Lung (tissue), 17 donors: ENCODE measurements at places on chromosomes 5 and 9.

DNA sequence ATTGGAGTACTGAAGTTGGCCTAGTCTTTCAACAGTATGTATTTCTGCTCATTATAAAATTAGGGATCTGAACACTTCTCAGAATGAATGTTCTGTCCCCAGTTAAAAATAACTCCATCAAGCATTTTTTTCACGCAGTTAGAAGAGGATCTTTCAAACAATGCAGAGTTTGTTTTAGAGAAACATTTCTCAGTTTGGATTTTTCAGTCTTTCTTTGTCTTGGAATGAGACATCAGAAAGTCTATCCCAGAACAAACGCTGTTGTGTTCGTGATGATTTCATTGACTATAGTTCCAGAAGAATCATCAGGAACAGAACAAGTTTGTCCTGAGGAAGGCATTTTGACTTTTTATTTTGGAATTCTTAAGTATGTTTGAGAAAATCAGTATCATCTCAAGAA, 218.7 kb downstream of the ARRDC3 start:
- DNase-seq = no peak

DNA sequence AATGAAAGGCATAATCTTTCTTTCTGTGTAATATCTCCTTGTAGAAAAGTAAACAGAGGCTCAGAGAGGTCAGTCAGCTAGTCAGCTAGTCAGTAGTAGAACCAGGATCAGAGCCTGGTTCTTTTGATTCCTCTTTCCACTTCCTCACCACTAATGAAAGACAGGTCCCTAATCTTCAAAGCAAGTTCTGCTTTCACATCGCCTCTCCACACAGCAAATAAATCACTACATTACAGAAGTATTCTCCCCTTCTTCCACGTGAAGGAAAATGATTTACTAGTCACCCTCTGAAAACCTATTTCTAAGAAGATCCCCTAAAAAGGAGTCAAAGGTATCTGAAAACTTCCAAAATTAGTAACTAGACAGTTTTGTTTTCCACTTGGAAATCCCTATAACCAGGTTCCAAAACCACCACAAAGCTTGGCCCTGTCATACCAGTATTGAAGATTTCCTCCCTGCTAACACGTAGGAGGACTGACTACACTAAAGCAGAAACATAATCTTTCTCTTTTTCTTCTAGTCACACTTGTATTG, 140.5 kb upstream of the TARS1 start:
- DNase-seq = no peak

DNA sequence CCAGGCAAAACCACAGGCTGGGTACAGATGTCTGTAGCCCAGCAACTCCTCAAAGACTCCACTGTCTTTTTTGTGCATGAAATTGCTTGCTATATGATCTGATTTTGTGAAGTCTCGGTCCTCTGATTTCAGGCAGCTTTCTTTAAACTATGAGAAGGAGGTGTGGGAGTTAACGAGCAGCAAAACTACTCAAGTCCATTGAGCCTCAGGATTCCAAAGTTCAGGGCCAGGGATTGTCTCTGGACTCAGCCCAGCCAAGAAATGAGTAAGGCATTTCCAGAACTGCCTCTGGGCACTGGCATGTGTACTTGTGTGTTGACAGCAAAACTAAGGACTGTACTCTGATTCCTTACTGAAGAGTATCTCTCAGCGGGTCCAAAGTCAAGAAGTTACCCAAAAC, 53.4 kb upstream of the GLIS3 start:
- DNase-seq = no peak

GRCh38 chr5:158513490-158514318, 586.0 kb downstream of the EBF1 start:
- DNase-seq = no peak

DNA sequence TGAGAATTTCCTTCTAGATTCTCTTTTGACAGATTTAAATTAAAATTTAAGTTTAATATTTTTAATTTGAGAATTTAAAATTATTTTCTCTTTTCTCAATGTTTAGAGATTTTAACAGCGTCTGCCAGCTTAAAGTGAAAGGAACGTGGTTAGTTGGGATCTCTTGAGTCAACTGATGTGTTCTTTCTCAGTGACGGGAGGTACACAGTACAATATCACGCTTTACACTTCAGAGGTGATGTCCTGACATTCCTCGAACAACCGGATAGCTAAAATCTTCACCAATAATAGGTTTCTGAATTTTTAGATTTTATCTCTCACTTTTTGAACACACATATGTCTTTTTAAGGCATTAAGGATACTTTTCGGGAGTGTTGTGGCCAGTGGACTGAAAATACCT, 81.1 kb downstream of the FAM174A start:
- DNase-seq = no peak

GRCh38 chr5:172274951-172275753, 8.4 kb downstream of the UBTD2 start:
- no peak for DNase-seq

- DNase-seq = no peak
Observed at GRCh38 chr9:89666950-89667349, 62.1 kb downstream of the GADD45G start.

DNA sequence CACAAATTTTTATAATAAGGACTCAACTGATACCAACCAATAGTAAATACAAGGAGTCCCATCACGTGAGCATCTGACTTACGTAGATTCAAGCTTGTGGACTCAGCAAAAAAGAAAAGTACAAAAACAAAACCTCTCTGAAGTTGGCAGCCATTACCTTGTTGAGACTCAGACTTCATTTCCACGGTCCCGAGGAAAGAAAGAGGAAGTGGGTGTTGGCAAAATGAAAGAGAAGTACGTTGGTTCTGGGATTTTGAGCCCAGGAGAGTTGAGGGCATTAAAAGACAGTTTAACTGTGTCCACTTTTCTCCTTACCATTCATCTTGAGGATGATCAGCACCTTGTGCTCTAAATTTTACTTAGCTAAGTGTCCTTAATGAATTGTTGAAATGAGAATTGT, 26.7 kb downstream of the NCBP1 start:
- no peak for DNase-seq

DNA sequence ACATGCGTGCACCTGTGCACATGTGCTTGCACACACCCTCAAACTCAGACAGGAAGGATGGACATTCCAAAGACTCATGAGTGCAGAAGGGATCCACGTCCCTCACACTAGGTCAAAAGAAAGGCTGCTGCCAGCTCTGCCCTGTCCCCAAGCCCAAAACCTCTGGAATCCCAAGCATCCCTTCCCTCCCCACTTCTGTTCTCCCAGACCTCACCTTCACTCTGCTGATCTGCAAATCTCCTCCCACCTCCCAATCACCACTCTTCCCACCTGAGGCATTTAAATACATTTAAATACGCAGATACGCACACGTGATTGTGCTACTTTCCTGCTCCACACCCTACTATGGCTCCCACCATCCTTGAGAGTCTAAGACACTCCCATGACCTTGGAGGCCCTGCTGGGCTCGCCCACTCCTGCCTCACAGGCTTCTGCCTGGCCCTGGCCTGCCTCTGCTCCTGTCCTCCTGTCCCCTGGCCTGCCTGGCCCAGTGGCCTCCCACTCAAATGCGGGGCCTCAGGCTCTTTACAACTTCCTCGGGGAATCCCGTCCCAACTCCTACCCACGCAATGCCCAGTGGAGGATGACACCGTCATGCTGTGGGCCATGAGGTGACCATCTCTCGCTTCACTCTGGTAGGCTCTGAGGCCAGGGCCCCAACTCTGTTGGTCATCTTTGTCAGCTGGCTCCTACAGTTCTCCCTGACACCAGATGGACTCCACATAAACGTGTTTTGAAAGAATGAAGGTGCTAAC, 478.4 kb upstream of the DAP start:
- no peak for DNase-seq

DNA sequence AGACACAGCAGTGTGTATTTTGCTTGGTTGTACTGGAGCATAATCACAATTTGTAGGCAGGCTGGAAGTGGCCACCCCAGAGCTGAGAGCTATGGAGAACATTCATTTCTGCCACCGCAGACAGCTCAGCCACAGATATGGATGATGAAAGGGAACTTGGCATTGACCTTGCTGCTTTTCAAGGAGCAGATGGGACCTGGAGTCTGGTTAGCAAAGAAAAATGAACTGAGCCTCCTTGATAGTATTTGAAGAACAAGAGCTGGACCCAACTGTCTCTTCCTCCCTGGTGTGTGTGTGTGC, 395.2 kb upstream of the ZNF462 start:
- no peak for DNase-seq

- no peak for DNase-seq
Observed at GRCh38 chr5:164869325-164869724, 1363.9 kb downstream of the MAT2B start.

DNA sequence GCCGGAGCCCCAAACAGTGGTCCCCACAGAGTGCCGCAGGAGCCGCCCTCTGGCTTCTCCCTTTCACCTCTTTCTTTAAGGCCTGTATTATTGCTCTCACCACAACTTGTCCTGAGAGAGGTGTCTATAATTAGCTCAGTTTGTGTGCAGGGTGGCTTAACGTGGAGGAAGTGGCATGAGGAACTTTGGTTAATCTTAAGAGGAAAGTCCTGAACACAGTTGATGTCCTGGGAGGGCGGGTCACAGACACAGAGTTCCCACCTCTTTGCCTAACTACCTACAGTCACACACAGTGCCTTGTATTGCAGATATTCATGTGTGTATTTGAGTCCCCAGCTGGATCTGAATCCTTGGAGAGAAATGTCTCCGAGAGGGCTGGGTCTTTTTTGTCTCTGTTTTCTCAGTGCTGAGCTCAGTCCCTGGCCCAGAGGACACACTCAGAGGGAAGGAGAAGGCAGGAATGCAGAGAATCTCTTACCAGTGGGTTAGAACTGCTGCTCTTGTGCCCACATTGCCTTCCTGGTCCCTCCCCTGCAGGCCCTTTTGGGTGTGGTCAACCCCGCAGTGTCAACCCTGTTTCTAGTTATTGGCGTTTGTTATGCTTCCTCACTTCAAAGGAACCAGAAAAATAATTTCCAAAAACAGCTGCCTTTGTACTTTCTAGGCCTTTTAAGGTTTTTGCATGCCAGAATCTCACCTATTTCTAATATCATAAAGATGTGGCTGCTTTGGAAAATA, 392.5 kb downstream of the KDM4C start:
- DNase-seq = no peak

GRCh38 chr9:126347093-126347492, 20.5 kb downstream of the MVB12B start:
- DNase-seq = no peak

- no peak for DNase-seq
Observed at GRCh38 chr5:179623906-179624741, 653 bp upstream of the HNRNPH1 start.

GRCh38 chr5:116419258-116419657, 155.4 kb downstream of the SEMA6A start:
- no peak for DNase-seq

GRCh38 chr9:111944241-111944866, 47.7 kb downstream of the UGCG start:
- DNase-seq = no peak

GRCh38 chr9:26413611-26414010, 479.0 kb downstream of the CAAP1 start:
- peak; percentile 75 for DNase-seq

DNA sequence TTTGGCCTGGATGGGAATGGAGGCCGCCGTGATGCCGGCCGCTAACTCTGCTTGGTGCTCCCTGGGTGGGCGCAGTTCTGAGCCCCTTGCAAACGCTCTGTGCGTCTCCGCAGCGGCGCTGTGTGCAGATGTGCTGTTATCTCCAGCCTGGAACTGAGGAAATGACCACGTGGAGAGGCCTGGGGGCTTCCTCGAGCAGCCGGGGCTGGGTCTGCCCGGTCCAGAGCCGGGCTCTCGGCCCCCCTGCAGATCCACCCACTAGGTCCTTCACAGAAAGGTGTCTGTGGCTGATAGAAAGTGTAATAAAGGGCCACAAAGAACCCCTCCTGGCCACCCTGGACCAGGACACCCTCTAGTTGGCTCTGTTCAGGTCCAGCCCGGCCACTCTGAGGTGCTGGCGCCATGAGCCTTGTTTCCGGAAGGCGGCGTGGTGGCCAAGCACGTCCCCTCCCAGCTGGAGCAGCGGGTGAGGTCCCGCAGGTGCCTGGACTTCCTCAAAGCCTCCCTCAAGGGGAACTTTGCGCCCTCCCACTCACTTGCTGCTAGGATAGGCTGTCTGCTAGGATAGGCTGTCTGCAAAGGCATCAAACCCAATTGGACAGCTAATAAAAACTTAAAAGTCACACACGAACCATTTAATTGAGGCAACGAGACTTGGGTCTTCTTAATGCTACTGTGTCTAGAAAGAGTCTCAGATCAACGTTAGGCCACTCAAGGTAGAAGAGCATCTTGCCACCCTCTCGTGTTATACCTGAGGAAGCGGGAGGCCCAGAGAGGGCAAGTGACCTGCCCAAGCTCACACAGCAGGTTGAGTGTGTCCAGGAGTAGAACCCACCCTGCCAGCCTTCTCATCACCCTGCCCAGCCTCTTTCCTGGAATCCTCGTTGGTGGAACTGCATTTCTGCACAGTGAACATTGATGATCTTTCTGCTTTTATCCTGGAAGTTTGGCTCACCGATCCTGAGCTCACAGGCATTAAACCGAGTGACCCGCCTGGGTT, 109.3 kb upstream of the FCN2 start:
- DNase-seq = no peak

DNA sequence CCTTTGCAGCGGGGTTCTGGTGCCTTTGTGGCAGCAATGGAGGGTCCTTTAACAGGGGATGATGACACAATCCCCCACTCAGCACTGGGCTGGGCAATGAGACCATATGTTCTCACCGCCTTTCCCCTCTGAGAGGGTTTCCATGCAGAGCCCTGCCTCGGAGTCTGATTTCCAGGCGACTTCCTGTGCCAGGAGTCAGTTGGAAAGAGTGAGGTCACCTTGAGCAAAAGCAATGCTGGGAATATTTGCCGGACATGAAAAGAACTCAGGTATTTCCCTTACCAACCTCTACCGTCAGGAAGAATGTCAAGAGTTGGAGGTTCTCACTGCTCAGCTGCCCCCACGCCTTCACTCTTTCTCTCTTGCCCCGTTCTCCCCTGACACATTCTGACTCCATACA, 284.2 kb upstream of the IRX1 start:
- no peak for DNase-seq

GRCh38 chr5:2736872-2737271, 14.6 kb downstream of the IRX2 start:
- no peak for DNase-seq

GRCh38 chr5:73749485-73750270, 123.7 kb downstream of the ARHGEF28 start:
- peak; percentile 25 for DNase-seq

DNA sequence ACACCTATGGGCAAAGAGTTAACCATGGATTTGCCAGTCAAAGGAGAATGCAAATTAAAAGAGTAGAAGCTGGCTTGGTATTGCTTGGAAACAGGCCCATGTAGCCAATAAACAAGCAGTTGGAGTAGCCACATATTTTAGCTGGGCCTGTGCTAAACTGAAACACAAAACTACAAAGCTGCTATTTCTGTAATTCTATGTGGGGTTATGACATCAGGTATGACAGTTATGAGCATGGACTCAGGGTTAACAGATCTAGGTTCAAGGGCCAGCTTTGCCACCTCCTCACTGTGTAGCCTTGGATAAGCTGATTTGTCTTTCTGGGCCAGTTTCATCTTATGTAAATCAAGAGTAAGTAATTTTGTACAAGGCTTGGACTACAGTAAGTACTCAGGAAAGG, 142.7 kb downstream of the PIP5K1B start:
- DNase-seq = no peak

- no peak for DNase-seq
Observed at GRCh38 chr5:78640662-78641474, 7.7 kb downstream of the LHFPL2 start.
